RPMI7951 (cell line): ENCODE measurements at places on chromosomes 5 and 9.

GRCh38 chr5:113202746-113203716 is 226.4 kb downstream of the DCP2 start:
- DNase-seq = peak; percentile 85

DNA sequence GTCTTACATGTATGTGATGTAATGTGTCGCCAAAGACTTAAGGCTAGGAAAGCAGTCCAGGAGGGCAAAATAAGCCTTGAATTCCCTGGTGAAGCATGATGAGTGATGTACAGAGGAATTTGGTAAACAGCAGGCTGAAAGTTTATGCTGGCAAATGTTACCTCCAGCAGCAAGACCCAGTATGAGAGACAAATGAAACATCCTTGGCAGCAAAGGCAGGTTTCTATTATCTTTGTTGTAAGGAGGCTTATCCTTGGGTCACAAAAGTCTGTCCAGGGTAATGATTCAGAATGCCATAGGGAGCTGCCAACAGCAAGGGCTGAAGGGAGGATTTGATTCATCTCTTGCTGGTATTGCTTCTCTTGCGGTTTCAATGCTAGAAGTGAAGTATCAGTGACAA is 75.9 kb upstream of the HTR4 start:
- peak; percentile 42 for DNase-seq

- DNase-seq = peak; percentile 26
Measured at GRCh38 chr9:114507726-114508125, 2.5 kb upstream of the WHRN start.

DNA sequence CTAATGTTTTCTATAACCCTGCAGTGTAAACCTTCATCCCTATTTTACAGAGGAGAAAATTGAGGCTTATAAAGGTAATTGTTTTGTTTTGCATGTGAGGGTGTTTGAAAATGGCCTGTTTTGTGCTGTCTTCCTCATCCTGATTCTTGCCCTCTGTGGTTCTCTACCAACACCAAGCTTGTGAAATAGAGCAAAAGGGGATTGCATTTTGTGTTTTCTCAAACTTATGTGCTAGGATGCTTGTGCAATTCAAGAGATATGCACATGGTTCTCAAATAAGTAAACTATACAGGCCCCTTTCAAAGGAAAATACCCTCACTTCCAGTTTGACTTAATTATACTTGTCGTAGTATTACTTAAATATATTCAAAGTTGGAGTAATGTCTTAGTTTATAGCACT is 17.2 kb downstream of the PAM start:
- DNase-seq = no peak

DNA sequence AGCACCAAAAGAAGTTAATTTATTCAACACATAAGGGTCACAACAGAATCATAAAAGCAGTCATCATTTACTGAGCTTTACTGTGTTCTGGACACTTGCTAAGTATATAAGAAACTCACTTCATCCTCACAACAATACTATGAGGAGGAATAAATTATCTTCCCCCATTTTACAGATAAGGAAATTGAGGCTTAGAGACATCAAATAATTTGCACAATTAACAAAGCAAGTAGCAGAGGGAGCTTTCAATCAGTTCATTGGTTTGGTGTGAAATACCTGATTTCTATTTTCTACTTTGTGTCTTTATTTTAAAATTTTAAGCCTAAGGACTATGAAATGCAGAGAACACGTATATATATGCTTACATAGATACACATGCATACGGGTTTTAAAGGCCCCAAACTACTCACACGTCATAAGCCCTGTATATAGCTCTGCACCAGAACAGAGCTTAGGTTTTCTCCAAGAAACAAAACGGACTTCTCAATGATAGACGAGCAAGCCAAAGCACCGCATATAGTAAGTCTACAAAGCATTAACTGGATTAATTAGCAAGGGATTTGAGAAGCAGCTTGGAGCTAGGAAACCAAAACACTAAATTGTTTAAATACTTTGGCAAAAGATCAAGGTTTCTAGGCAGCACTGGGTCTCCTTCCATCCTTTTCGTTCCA is 95.6 kb downstream of the DENND1A start:
- DNase-seq = peak; percentile 14

DNA sequence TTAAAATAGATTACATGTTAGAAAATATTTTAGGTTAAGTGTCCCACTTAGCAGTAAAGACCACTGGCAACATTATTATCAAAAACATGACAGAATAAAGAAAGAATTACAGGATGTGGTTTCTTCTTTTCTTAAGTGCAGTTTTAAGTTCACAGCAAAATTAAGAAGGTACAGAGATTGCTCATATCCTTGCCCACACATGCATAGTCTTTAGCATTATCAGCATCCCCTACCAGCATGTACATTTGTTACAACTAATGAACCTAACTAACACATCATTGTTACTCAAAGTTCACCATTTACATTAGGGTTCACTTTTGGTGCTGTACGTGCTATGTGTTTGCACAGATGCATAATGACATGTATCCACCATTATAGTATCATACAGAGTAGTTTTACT is 837.7 kb upstream of the CDH9 start:
- no peak for DNase-seq

- DNase-seq = no peak
Measured at GRCh38 chr9:122204055-122204454, 24.7 kb downstream of the LHX6 start.

DNA sequence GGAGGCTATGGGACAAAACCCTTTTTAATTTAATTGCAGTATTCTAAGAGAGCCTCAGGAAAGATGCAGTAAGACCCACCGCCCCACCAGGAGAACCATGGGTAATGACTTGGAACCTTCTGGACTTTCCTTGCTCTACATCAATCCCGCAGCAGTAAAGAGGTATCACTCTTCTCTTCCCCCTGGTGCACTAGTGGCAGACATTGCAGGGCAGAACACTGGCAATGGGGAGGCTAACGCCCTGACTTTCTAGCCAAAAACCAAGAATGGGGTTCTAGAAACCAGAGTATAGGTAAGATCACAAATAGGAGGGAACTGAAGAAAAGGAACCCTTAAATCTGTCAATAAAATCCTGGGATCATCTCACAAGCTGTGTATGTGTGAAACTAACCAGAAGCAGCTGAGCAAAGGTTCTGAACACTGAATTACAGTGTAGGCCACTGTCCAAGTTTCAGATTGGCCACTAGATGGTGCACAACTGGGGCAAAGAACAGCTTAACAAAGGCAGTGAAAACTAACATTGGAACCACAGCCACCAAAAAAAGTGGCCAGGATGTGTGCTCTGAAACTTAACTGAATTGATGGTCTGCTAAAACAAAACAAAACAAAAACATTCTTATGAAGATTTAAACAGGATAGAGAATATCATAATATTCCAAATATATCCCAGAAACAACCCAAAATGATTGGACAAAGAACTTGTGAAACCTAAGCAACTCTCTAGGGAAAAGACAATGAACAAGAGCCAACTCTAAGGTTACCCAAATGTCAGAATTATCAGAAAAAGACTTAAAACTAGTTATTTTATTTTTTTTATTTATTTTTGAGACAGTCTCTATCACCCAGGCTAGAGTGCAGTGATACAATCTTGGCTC is 6.6 kb upstream of the FAM151B start:
- DNase-seq = peak; percentile 57

- no peak for DNase-seq
Measured at GRCh38 chr5:145903113-145903512, 30.3 kb upstream of the GRXCR2 start.

- DNase-seq = no peak
Measured at GRCh38 chr5:31637851-31638250, 1.1 kb upstream of the PDZD2 start.

DNA sequence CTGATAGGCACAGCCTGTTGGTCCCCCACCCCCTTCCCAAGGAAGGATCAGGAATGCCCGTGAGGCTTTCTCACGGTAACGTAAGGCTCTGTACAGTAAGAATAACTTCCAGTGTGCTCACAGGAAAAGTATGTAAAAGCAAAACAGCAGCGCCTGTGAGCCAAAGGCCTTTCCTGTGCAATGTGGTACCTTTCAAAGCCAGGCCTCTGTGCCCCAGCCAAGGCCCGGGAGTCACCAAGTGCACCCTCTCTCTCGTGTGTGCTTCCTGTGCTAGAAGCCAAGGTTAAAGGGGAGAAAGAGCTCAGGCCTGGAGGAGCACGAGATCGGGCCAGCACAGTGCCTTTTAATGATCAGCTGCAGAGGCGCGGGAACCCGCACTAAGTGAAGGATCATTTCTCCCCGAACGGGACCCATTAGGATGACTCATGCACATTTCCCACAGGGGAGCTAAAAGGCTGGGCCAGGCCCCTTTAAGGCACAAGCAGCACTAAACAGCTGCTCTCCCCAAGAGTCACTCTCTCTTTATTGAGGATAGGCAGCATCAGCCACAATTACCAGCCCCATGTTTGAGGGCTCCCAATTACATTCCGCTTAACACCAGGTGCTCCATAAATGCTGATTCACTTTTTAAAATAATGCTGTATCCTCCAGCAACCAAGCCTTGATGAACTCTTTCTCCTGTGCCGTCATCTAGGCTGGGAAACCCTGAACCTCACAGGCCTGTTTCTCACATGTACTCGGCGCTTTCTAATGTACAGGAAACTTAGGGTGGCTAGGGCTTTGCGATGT is 42.8 kb downstream of the SHB start:
- DNase-seq = peak; percentile 94

GRCh38 chr5:126542441-126542840 is 52.6 kb downstream of the ALDH7A1 start:
- DNase-seq = no peak

GRCh38 chr9:109068764-109069163 is 51.0 kb downstream of the TMEM245 start:
- DNase-seq = no peak

GRCh38 chr5:116557669-116558271 is 16.9 kb downstream of the SEMA6A start:
- peak; percentile 13 for DNase-seq

DNA sequence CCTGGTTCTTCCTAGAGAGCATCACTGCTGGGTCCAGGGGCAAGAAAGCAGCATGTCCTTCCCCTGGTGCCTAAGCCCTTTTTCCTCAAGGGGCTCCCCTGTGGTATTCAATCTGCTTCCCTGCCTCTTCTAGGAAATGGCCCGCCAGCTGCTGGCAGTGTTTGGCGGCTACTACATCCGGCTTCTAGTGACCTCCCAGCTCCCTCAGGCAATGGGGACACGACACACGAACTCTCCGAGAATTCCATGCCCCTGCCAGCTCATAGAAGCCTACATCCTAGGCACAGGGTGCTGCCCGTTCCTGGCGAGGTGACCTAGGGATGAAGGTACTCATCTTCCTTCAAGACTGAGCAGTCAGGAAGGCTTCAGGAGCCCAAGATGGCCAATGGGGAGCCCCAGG is 14.6 kb downstream of the TEX53 start:
- DNase-seq = no peak

GRCh38 chr5:88746438-88746882 is 136.5 kb downstream of the MEF2C start:
- DNase-seq = no peak

GRCh38 chr9:111945216-111945615 is 48.6 kb downstream of the UGCG start:
- DNase-seq = peak; percentile 76

DNA sequence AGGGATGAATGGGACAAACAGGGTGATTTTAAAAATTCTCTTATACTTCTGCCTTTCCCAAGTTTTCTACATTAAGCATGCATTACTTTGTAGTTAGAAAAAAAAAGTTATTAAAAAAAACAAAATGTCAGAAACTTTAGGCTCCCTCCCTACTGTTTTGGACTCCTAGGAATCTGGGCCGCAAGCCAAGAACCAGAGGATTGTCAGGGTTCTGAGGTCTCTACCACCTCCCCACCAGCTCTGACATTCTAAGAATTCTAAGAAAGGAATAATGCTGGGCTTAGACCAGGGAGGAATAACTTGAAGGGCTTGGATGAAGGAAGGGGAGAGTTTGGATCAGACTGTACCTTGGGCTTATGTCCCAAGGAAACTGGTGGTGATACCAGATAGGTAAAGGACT is 1.1 kb upstream of the ARHGEF39 start:
- DNase-seq = no peak
